GM23248 (cell line): ENCODE measurements at places on chromosomes 1 and 21. TPM values are rescaled to one million over a fixed set of nuclear protein-coding genes. Genes with fewer than 3 reads are reported as not detected.

- no peak for DNase-seq
Observed at GRCh38 chr1:241813768-241814320, 34.2 kb upstream of the EXO1 start.

GRCh38 chr1:155057788-155058211 lies 5.7 kb upstream of the EFNA4 start:
- DNase-seq = no peak

DNA sequence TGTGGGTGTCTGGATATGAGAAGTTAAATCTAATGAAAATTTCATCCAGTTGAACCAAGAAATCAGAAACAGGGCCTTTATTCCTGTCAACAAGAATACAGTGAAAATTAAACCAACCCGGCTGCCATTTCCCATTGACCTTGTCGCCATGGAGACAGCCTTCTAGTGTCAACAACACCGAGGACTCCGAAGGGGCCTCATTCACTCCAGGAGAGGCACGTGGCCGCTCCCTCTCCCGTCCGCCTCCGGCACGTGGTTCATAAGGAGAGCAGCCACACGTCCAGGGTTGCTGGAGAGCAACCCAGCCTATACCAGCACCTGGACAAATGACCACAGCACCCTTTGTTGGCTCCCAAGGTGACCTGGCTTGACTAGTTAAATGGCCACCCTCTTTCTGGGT lies 120.3 kb upstream of the VAMP3 start:
- DNase-seq = no peak

- no peak for DNase-seq
Observed at GRCh38 chr1:75548721-75549480, 62.0 kb downstream of the SLC44A5 start.

GRCh38 chr1:183824291-183824690 lies 19.4 kb downstream of the RGL1 start:
- DNase-seq = no peak

DNA sequence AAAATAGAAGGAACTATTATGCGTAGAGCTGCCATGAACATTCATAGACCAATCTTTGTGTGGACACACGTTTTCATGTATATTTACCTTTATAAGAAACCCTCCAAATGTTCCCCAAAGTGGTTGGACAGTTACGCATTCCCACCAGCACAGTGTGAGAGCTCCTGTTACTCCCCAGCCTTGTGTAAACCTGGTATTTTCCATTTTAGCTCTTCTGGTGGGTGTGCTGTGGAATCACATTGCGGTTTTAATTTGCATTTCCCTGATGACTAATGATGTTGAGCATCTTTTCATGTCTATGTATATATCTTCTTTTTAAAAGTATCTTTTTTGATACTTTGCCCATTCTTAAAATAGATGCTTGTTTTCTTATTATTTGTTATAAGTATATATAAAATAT lies 3.2 kb upstream of the UBASH3A start:
- peak; percentile 26 for DNase-seq

Gene CCT3
- 226 and 232 TPM in 2 replicates for polyA plus RNA-seq

GRCh38 chr1:221759436-221759835 lies 17.5 kb upstream of the DUSP10 start:
- no peak for DNase-seq

- no peak for DNase-seq
Observed at GRCh38 chr1:235238558-235238957, 77.5 kb upstream of the RBM34 start.

Gene C1QA
- not detected in 2 replicates for polyA plus RNA-seq

DNA sequence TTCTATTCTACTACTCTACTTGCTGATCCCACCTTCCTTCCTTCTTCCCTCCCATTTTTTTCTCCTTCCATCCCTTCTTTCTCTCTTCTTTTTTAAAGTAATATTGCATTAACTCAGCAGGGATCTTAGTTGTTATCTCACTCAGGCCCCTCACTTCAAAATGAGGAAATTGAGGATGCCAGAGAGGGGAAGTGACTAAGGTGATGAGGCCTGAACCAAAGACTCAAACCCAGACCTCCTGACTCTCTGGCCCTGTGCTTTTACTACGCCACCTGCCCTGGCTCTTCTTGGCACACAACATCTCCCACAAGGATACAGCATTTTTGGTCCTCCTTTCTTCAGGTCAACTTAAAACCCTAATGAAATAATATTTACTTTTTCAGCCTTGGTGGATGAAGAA lies 151.7 kb upstream of the ZNF648 start:
- DNase-seq = no peak
